SJCRH30 (cell line): ENCODE measurements at places on chromosomes 4 and X. TPM values are rescaled to one million over a fixed set of nuclear protein-coding genes. Genes with fewer than 3 reads are reported as not detected.

GRCh38 chrX:38968344-38969216 is 167.3 kb downstream of the MID1IP1 start:
- no peak for DNase-seq
- H3K27ac ChIP-seq: no peak overlapping the region
- no peaks in the 10 kb centered on the region for H3K36me3 ChIP-seq

GRCh38 chrX:153499876-153500275 is 5.1 kb downstream of the BGN start:
- no peaks in the 10 kb centered on the region for H3K27me3 ChIP-seq
- H3K36me3 ChIP-seq: no peaks in the 10 kb centered on the region

DNA sequence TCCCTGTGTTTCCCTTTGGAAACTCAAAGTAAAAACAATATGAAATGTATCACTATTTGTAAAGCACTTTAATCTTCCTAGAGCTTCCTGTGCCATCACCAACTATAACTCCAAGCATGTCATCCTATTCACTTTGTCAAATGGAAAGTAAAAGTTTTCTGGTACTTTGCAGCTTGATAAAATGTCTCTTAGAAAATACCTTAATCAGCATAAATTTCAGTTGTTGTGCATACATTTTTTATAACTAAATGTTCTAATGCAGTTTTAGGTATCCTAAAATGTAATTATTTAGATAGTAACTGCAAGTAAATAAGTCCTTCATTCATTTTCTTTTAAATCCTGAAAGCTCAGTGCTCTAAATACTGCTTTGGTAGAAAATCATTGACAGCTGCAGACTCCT is 558.7 kb downstream of the GRID2 start:
- no peak overlapping the region for H3K27ac ChIP-seq
- H3K36me3 ChIP-seq: no peaks in the 10 kb centered on the region
- no peak overlapping the region for H3K4me3 ChIP-seq
- no peaks in the 10 kb centered on the region for H3K4me1 ChIP-seq
- no peak for DNase-seq

- DNase-seq: no peak
- no peak overlapping the region for H3K27ac ChIP-seq
- H3K4me3 ChIP-seq: no peak overlapping the region
- no peaks in the 10 kb centered on the region for H3K27me3 ChIP-seq
- H3K4me1 ChIP-seq: no peaks in the 10 kb centered on the region
Measured at GRCh38 chrX:42755815-42756214, 22.1 kb downstream of the PPP1R2C start.

CNKSR2 gene
- 24.7 and 33.0 TPM in 2 replicates for total RNA-seq

DNA sequence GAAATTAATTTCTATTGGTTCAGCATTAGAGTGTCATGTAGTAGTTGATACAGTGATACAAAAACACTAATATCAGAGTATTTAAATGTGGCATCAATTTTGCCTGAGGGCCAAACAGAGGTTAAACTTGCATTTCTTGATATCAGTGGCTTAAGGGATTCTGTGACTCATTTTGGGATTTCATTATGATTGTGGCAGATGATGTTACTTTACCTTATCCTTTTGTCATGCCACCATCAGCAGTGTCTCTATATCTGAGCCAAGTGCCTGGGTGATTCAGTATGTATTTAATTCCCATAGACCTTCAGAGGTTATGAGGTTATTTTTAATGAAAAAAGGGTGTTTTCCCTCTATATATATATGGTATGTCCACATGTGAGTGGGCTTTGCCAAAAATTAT is 582.9 kb downstream of the ADGRL3 start:
- DNase-seq: no peak
- no peak overlapping the region for H3K4me3 ChIP-seq
- H3K4me1 ChIP-seq: no peaks in the 10 kb centered on the region

DNA sequence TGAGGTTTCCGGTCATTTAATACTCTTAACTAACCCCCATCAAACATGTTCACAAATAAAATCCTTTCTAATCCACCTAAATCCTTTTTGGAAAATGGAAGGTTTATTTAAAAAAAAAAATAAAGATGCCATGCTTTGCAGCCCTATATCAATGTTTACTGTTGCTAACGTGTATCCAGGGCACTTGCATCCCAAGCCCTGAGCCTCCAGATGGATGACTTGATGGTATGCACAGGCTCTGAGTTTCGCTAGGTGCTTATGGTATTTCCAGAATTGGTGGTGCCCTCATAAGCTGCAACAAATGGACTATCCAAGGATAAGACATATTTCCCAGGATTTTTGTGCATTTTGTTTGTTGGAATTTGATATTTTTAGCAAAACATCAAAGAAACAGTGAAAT is 257.7 kb downstream of the PRDM5 start:
- no peak for DNase-seq
- H3K4me3 ChIP-seq: no peak overlapping the region
- H3K36me3 ChIP-seq: no peaks in the 10 kb centered on the region

GRCh38 chrX:130055899-130056298 is 54.4 kb downstream of the ELF4 start:
- peaks cover 31% of the 10 kb centered on the region; the same call in 1 of the 2 replicates for H3K4me1 ChIP-seq
- no peaks in the 10 kb centered on the region for H3K27me3 ChIP-seq

AP1AR gene
- 23.1 and 24.7 TPM in 2 replicates for total RNA-seq

STK32B gene
- 0.10 and 0.20 TPM in 2 replicates for total RNA-seq

WDR17 gene
- 1.6 TPM in 2 replicates for total RNA-seq

- H3K4me3 ChIP-seq: no peak overlapping the region
- H3K27me3 ChIP-seq: peaks cover 3% of the 10 kb centered on the region; the same call in 1 of the 2 replicates
- no peak for DNase-seq
- no peaks in the 10 kb centered on the region for H3K4me1 ChIP-seq
- H3K27ac ChIP-seq: no peak overlapping the region
- no peaks in the 10 kb centered on the region for H3K36me3 ChIP-seq
Measured at GRCh38 chrX:20664131-20664530, 397.4 kb upstream of the RPS6KA3 start.

PCDH19 gene
- 0.30 TPM in 2 replicates for total RNA-seq

GRCh38 chr4:88653371-88653946 is 44.2 kb downstream of the NAP1L5 start:
- DNase-seq: peak; percentile 61
- peak overlapping the region; percentile 37 for H3K27ac ChIP-seq
- H3K27me3 ChIP-seq: no peaks in the 10 kb centered on the region
- peaks cover 5% of the 10 kb centered on the region; the same call in 1 of the 2 replicates for H3K36me3 ChIP-seq
- peaks cover 12% of the 10 kb centered on the region for H3K4me1 ChIP-seq

- no peaks in the 10 kb centered on the region for H3K27me3 ChIP-seq
- no peaks in the 10 kb centered on the region for H3K36me3 ChIP-seq
- no peak overlapping the region for H3K4me3 ChIP-seq
- no peak overlapping the region for H3K27ac ChIP-seq
- no peak for DNase-seq
Measured at GRCh38 chrX:49725401-49725800, 29.6 kb upstream of the PAGE1 start.

- H3K4me1 ChIP-seq: no peaks in the 10 kb centered on the region
- no peaks in the 10 kb centered on the region for H3K36me3 ChIP-seq
- H3K27ac ChIP-seq: no peak overlapping the region
- no peaks in the 10 kb centered on the region for H3K27me3 ChIP-seq
Measured at GRCh38 chr4:127445471-127445870, 187.3 kb upstream of the INTU start.

DNA sequence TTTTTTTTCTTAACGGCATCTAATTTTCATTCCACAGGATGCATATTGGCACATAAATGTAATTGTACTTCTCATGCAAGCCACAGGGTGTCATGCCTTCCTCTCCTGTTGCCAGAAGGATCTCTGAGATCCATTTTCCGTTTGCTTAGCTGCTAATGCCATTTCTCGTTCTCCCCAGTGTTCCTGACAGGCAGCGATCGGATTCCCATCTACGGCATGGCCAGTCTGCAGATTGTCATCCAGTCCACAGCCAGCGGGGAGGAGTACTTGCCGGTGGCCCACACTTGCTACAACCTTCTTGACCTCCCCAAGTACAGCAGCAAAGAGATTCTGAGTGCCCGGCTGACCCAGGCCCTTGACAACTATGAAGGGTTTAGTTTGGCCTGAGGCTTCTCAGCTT is 8.9 kb upstream of the NAP1L5 start:
- peaks cover 11% of the 10 kb centered on the region; the same call in 1 of the 2 replicates for H3K36me3 ChIP-seq
- no peaks in the 10 kb centered on the region for H3K27me3 ChIP-seq
- no peak overlapping the region for H3K27ac ChIP-seq
- no peak overlapping the region for H3K4me3 ChIP-seq
- DNase-seq: peak; percentile 68
- no peaks in the 10 kb centered on the region for H3K4me1 ChIP-seq

SLC10A4 gene
- total RNA-seq: not detected in 2 replicates

HAND2 gene
- 2.3 and 3.4 TPM in 2 replicates for total RNA-seq

RADX gene
- total RNA-seq: 3.5 and 4.9 TPM in 2 replicates

FAM53A gene
- 0.13 and 0.51 TPM in 2 replicates for total RNA-seq

FRG2 gene
- total RNA-seq: 0.53 and 0.66 TPM in 2 replicates

DNA sequence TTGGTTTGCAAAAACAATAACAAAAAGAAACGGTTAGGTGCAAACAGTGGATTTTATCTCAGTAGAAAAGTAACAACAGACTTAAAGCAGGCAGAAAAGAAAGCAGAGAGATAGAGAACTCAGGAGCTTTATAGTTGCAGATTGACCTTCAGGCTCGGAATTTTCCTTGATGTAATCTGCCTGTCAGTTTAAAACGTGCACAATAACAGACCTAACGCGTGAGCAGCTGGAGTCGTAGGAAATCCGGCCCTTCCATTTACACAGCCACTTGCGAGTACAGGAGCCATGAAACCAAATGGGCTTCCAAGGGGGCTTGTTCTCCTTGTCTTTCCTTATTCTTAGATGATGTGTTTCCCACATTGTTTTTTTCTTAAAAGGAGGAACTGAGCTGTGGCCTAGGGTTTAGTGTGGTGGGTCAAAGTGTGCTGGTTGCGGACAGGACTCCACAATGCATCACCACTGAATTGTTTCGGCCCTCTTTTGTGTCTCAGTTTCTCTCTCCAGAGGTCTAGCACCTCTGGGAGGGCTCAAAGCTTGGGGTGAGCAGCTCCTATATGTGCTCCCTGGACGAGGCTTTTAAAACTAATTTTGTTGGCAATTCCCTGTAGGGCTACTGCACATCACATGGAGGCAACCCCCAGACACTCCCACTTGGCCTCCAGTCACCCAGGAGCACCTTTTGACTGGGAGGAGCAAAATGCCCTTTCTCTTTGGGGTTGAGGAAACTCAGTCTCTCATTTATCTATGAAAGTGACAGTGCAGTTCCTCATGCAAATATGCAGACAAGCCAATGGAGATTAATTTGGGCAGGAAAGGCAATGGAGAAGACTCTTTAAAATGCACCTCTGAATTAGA is 13.9 kb upstream of the MPP1 start:
- H3K27me3 ChIP-seq: no peaks in the 10 kb centered on the region
- no peaks in the 10 kb centered on the region for H3K36me3 ChIP-seq
- H3K4me3 ChIP-seq: no peak overlapping the region
- no peak overlapping the region for H3K27ac ChIP-seq
